ENCODE measurements at places on chromosomes 7 and 10. TPM values are rescaled to one million over a fixed set of nuclear protein-coding genes. Genes with fewer than 3 reads are reported as not detected.

DNA sequence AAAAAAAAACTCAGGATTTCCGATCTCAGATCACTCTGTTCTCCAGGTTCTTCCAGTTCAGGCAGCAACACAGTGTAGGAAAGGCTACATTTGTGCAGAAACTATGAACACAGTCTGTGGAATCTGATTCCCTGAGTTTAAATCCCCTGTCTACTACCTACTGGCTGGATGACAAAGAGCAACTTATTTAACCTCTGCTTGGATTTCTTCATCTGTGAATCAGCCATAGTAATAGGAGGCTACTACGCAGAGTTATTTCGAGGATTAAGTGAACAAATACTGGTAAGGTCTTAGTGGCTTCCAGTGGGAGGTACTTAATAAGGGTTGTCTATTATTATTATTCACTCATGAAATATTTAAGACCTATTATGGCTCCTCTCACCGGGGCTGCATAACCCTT, 44.3 kb upstream of the PDCD4 start:
- DNase-seq = no peak

- no peak for DNase-seq
These were observed 39.7 kb downstream of the ARID5B start for GRCh38 chr10:61941202-61941681.

DNA sequence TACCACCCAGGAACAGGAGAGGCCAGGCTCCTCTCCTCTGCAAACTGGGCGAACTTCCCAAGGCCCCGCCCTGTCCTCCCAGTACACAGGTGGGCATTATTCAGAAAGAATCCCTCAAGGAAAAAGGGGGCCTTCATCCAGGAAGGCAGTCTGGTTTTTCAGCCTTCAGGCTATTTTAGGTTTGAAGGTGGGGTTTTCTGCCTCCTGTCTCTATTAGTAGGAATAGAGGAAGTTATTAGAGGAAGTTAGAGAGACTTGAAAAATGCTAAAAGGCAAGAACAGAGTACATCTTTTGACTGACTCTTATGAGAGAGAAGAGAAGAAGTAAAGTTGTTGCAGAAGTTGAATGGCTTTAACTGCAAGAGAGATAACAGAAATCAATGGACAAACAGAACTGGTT, 250.9 kb upstream of the SORCS1 start:
- DNase-seq = no peak

DNA sequence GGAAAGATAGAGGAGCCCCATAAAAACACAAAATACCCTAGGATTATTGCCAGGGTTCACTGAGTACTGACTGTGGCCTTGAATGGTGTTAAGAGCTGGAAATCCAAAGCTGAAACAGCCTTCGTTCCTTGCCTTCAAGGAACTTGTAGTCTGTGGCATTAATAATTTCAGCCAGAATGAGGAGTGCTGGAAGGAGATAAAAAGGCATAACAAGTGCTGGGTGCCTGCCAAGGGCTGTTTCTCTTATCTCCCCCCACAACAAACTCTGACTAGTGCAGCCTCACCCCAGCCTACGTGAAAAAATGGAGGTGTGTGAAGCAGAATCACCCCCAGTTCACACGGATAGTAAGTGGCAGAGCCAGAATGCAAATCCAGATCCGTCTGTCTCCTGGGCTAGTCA, 199.1 kb upstream of the LYZL2 start:
- DNase-seq = no peak

GRID2IP gene
- 0.88 TPM for polyA plus RNA-seq
